ENCODE measurements at places on chromosomes 12 and 14. TPM values are rescaled to one million over a fixed set of nuclear protein-coding genes. Genes with fewer than 3 reads are reported as not detected.

Gene LRP1-AS
- not detected for total RNA-seq

Gene MED13L
- 234 TPM for total RNA-seq

DNA sequence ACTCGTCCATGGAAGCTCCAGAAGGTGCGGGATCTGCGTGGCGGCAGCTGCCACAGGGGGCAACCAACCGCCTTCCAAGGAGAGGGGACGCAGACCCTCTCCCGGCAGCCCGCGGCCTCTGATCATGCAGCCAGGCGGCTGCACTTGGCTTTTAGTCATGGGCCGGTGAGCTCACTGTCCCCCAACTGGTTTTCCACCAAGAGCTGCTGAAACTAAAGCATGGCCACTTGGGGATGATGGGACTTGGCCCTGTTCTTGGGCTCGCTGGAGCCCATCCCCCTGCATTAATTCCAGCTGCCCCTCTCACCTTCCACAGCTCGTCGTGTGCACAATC, 39.1 kb downstream of the CCDC85C start:
- DNase-seq: no peak
- H3K4me3 ChIP-seq: no peak overlapping the region
- H3K27me3 ChIP-seq: no peaks in the 10 kb centered on the region
- H3K27ac ChIP-seq: no peak overlapping the region
- H3K4me1 ChIP-seq: peaks cover 24% of the 10 kb centered on the region

Gene HIF1A
- 37.9 TPM for total RNA-seq

GRCh38 chr14:105117710-105118385, 50.7 kb downstream of the JAG2 start:
- no peak for DNase-seq
- no peaks in the 10 kb centered on the region for H3K36me3 ChIP-seq
- no peak overlapping the region for H3K27ac ChIP-seq
- H3K27me3 ChIP-seq: no peaks in the 10 kb centered on the region
- no peaks in the 10 kb centered on the region for H3K4me1 ChIP-seq

DNA sequence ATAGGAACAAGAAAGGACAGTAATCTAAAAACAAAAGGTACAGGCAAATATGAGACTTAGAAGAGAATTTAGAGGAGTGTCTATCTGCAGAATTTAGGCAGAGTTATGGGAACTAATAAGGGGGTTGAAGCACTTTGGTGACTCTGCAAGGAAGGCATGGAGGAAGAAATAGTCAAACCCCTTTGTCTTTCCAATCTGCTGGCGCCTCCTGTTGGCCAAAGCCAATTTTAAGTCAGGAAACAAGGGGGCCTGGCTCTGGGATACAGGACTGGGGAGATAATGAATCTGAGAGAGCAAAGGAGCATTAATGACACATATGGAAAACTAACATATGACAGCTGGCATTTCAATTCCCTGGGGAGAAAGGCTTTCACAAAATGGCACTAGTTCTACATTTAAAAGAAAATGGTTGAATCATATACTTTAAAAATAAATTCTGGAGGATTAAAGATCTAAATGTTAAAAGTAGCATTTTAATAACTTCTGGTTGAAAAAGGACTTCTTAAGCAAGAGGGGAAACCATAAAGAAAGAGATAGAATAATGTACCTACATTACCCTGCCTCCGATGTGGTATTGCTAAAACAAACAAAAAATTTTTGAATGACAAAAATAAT, 48.5 kb upstream of the CSRP2 start:
- no peak overlapping the region for H3K27ac ChIP-seq
- H3K36me3 ChIP-seq: no peaks in the 10 kb centered on the region
- DNase-seq: no peak

Gene GZMH
- total RNA-seq: not detected
